ENCODE measurements at places on chromosomes 1 and 21. TPM values are rescaled to one million over a fixed set of nuclear protein-coding genes. Genes with fewer than 3 reads are reported as not detected.

Gene LAMC1
- 90.3 TPM for total RNA-seq

DNA sequence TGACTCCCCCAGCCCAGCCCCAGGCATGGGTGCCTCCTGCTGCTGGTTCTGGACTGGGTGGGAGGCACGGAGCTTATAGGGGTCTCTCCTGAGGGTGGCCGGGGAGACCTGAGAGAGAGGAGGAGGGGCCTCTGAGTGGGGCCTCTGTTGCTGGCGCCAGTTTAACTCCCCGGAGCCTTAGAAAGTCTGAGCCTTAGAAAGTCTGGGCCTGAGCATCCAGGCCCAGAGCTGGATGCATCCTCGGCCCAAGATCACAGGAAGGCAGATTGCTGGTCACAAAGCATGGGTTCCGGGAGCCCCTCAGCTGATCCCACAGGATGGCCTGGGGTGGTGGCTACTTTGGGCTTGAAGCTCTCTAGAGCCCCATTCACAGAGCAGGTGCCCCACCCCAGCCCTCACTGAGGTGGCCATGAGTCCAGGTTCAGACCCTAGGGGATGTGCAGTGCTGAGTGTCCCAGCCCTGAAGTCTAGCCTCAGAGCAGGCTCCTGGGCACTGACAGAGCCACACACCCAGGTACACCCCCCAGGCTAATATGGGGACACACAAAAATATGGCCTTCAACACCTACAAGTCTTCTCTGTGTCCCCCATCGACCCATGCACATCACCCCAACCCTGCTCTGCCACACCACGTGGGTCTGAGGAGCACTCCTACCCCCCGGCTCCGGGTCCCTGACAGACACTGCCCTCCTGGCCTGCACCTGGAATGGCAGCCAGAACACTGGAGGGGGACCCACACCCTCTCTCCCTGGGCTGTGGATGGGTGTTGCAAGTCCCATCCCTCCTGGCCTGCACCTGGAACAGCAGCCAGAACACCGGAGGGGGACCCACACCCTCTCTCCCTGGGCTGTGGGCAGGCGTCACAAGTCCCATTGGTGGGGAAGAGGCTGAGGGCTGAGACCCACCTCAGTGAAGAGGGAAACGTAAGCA lies 9.7 kb downstream of the PLA2G2F start:
- H3K4me1 ChIP-seq: peaks cover 3% of the 10 kb centered on the region
- no peak for DNase-seq
- no peak overlapping the region for H3K4me3 ChIP-seq
- H3K27ac ChIP-seq: no peak overlapping the region
- no peaks in the 10 kb centered on the region for H3K36me3 ChIP-seq

GRCh38 chr1:29802181-29803068 lies 566.1 kb downstream of the PTPRU start:
- no peaks in the 10 kb centered on the region for H3K27me3 ChIP-seq
- H3K4me1 ChIP-seq: no peaks in the 10 kb centered on the region
- H3K4me3 ChIP-seq: no peak overlapping the region
- peak; percentile 41 for DNase-seq
- no peaks in the 10 kb centered on the region for H3K36me3 ChIP-seq
- H3K27ac ChIP-seq: no peak overlapping the region

DNA sequence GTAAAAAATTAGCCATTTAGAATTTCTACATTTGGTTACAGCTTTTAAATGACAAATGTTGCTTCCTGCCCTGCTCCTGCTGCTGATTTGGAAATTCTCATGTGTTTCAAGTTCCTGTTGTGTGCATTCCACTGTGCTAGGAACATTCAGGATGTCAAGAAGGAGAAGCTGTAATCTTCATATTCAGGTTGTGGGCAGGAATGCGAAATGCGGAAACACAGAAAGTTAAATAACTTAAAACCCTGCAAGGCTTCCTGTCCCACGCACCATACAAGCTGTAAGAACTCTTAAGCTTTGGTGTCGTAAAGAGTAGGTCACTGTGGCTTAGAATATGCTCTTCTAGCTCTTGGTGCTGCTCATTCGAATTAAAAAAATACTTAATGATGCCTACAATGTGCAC lies 52.6 kb downstream of the S100B start:
- H3K4me1 ChIP-seq: no peaks in the 10 kb centered on the region
- no peak overlapping the region for H3K27ac ChIP-seq
- DNase-seq: no peak
- H3K4me3 ChIP-seq: no peak overlapping the region

Data from H1 (cell line).